Lower leg skin (tissue), 4 donors: ENCODE measurements at places on chromosomes 2 and 18. TPM values are rescaled to one million over a fixed set of nuclear protein-coding genes. Genes with fewer than 3 reads are reported as not detected.

The IL18R1 gene
- 3.2 TPM for total RNA-seq

The GPR75 gene
- total RNA-seq = 3.3 TPM

The TCF23 gene
- not detected for total RNA-seq

The DSG3 gene
- 124 TPM for total RNA-seq

The CD8A gene
- 0.84 TPM for total RNA-seq

The TRABD2A gene
- total RNA-seq = 0.17 TPM

The SCLY gene
- 12.1 TPM for total RNA-seq

The LGALSL gene
- 116 TPM for total RNA-seq

The NFATC1 gene
- 14.0 TPM for total RNA-seq

GRCh38 chr2:25338401-25338800 lies 3.3 kb downstream of the DNMT3A start:
- no peak for DNase-seq

DNA sequence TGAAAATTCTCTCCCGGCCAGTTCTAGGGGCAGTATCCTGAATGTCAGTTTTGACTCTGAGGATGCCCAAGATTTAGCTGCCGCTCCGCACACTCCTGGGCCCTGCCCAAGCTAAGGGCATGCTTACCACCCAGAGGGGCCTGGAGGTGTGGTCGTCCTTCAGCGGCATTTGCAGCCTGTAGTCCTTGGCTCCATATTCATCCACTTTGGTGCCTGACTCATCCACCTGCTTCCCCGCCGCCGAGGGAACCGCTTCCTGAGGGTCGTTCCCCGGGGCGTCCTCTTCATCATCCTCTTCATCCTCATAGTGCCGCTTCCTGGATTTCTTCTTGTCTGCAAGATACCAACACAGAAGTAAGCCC lies 577 bp downstream of the ERCC3 start:
- no peak for DNase-seq

GRCh38 chr2:20111311-20112131 lies 60.1 kb upstream of the LAPTM4A start:
- DNase-seq = no peak

DNA sequence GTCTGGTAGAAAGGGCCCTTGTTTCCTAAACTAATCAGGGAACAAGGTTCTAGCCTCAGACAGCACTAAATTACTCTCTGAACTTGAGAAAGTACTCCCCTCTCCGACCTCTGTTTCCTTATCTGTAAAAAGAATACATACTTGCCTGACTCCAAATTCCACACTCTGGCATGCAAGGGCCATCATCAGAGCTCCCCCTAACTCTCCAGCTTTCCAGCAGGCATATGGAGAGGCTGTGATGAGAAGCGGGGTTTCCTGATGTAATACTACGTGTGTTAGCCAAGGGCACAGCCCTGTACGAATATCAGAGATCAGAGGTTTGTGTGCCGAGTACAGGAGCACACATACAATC lies 1.8 kb upstream of the EVA1A start:
- no peak for DNase-seq

DNA sequence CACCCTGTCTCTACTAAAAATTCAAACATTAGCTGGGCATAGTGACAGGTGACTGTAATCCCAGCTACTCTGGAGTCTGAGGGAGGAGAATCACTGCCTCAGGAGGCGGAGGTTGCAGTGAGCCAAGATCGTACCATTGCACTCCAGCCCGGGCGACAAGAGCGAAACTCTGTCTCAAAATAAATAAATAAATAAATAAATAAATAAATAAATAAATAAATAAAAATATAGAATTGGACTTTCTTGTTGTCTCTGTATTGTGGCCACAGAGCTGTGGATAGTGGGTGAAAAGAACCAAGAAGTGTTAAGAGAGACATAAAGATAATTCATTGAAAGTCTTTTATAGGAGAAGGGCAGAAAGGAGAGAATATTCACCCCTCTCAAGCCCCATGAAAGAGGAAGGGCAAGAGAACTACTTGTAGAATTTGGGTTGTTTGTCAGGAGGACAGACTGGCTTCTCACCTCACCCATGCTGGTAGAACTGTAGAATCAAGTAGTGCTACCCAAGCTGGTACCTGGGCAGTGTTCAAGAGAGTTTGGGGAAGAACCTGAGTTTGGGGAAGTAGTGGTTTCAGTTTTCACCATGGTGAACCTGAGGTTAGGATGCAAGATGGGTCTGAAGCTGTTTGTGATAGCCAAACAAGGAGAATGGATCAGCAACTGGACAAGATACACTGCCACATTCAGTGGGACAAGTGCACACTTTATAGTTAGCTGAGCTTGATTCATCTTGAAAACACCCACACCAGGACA lies 256.5 kb downstream of the CD226 start:
- no peak for DNase-seq

- no peak for DNase-seq
These were observed 40.5 kb downstream of the CYP20A1 start for GRCh38 chr2:203279288-203279687.

DNA sequence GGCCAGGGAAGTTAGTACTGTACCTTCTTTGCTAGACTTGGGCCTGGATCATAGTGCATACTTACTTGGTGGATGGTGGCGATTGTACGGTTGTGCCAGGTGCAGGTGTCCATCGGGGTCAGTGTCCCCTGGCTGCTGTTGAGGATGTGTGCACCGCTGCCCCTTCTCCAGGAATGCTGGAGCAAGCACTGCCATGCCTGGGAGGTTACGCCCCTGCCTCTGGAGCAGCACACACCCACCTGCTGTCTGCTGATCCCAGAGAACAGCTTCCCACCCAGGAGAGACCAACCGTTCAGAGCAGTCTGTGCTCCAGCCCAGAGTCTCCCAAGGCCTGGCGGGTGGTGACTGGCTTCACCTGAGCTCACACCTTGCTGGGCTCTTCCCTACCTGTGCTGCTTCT lies 286.8 kb upstream of the HS6ST1 start:
- peak; percentile 76 for DNase-seq

GRCh38 chr2:214574084-214574781 lies 163.4 kb downstream of the VWC2L start:
- no peak for DNase-seq

- no peak for DNase-seq
These were observed 334.6 kb upstream of the LYPD1 start for GRCh38 chr2:133004623-133005022.

- no peak for DNase-seq
These were observed 21.4 kb downstream of the KCNS3 start for GRCh38 chr2:17899871-17900270.

DNA sequence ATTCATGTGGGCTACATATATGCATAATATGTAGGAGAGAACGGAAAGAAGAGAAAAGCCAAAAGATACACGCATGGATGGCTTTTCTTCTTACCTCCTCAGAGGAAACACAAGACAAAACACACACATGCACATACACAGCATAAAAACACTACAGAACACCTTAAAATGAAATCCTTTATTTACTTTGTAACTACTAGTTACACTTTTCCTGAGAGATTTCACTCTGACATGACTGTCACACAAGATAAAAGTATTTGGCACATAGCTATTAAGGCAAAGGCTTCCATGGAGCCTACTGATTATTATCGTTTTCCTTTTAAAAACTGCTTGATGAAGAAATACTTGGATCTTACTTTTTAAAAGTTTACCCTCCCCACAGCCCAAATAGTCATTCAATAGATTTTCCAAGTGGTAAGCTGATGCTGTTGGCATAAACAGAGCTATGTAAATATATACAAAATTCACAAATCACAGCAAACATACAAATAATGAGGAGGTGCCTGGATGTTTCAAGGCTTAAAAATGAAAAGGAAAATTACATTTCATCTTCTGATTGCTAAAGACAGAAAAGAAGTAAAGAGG lies 8.6 kb downstream of the ZEB2 start:
- no peak for DNase-seq

DNA sequence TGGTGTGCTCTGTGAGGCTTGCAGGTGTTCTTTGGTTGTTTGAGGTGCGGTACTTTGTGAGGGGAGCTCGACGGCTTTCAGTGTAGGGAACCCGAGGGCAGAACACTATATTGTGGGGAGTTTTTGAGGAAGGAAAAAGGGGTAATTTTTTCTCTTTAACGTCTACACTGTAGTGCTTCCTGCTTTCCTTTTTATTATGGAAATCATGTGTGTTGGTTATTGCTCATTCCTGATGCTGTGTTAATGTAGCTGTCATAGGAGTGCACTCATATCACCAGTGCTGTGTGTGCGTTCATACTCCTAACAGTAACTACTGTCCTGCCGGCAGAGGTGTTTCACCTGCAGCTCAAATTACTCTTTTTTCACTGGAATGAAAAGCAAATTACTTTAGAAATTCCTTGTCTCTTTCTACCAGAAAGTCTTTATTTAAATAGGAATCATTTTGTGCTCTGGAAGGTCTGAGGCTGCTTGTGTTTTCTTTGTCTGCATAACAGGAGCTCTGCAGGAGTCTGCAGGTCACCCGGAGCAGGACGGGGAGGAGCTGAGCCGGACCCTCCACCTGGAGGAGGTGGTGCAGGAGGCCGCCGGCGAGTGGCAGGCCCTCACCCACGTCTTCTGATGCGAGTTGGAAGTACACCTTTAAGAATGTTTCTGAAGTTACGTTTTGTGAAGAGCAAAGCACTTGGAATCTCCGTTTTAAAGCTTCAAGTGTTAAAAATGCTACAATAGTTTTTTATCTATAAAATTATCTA lies 145.5 kb downstream of the ZNF236 start:
- DNase-seq = no peak

GRCh38 chr2:229686122-229686919 lies 28.0 kb downstream of the DNER start:
- DNase-seq = no peak

- DNase-seq = no peak
These were observed 2.5 kb upstream of the RTP5 start for GRCh38 chr2:241866790-241867645.

DNA sequence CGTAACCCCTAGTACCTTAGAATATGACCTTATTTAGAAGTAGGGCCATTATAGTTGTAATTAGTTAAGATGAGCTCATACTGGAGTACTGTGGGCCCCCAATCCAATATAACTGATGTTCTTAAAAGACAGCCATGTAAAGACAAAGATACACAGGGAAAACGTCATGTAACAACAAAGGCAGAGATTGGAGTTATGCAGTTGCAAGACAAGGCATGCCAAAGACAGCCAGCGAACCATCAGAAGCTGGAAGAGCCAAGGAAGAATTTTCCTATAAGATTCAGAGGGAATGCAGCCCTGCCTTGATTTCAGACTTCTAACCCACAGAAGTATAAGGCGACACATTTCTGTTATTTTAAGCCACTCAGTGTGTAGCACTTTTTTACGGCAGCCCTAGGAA lies 55.9 kb upstream of the TLK1 start:
- no peak for DNase-seq

DNA sequence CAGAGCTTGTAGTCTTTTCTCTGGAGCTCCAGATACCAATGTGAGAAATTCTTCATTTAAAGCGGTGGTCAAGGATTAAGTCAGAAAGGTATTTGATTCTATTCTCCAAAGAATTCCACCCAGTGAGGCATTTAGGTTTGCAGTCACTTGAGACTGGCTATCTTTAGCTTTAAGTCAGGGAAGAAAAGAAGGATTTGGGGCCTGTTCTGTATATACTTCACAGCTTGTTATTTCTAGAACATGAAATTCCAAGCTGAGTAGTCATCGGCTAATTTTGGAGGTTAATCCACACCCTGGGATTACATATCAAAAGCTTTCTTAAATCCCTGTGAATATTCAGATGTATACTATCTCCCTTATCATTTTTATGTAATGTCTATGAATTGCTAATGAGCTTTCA lies 39.4 kb downstream of the MYOM1 start:
- no peak for DNase-seq

DNA sequence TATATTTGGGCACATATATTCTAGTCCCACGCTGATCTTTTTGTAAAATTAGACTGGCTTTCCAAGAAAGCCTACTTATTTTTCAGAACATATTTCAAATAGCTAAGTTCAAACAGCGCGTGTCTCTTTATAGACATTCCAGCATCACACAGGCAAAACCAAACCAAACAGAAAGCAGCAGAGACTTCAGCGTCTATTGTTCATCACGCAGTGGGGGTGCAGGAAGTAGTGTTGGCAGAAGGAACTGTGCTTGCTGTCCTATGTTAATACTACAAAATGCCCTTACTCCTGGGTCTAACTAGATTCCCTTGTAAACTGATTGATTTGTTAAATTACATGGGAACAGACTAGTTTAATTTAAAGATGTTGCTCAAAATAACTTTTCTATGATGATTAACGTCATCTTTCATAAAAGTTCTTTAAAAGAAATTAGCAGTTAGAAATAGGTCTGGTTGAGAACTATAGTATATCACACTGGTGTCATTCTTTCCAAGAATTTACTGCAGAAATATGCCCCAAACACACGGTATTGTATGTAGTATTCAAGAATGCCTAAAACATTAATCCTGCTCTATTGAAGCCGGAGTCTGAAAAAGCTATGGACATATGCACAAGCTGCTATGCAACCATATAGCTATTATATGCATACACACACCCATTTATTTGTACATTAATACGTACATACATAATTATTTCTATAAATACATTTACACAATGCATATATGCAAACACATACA lies 436.3 kb downstream of the CBLN2 start:
- no peak for DNase-seq

DNA sequence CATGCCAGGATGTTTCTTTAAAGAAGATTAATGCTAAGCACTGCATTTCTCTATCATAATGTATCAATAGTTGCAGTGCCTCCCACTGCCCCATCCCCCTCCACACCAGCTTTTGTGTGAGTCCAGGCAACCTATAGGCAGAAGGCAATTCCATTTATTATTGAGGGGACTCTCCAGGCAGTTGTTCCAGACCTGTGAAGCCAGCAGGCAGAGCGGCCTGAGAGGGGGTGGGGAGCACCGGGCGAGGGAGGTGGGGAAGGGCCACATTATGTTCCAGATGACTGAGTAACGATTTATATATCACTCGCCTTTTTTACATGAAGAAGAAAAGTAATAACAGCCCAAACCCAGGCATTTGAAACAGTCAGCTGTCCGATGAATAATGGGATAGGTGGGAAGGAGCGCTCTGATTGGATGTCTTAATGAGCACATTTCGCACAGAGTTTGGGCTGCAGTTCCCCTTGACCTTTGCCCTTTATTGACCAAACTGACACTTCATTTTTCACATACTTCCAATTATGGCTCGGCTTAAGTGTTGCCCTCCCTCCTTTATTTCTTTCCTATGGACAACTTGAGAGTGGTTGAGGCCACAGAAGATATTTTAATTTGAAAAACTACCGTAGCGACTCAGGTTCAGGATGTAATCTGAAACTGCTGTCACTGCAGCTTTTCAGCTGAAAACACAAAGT lies 34.4 kb downstream of the MEIS1 start:
- no peak for DNase-seq

DNA sequence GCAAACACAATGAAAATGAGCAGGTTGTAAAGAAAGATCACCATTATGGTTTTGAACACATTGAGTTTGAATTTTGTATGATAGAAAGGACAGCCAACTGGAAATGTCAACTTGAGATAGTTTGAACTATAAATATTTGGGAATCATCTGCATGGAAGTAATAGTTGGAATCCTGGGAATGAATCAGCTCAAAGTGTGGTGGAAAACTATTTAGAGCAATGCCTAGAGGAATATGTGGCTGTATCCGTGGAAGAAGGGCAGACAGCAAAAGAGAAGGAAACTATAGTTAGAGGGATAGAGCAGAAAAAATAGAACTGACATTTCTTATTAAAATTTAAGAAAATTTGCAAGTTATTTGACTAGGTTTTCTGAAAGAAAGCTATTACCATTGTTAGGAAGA lies 112.5 kb upstream of the OTX1 start:
- no peak for DNase-seq
